ENCODE measurements at places on chromosomes 11 and 22. TPM values are rescaled to one million over a fixed set of nuclear protein-coding genes. Genes with fewer than 3 reads are reported as not detected.

The IL18BP gene
- 6.6 TPM for polyA plus RNA-seq

The POU2F3 gene
- polyA plus RNA-seq: 0.58 TPM

GRCh38 chr11:121449626-121450025, 2.5 kb upstream of the SORL1 start:
- DNase-seq: no peak

GRCh38 chr11:73393479-73394415, 17.5 kb downstream of the RELT start:
- DNase-seq: peak; percentile 83

DNA sequence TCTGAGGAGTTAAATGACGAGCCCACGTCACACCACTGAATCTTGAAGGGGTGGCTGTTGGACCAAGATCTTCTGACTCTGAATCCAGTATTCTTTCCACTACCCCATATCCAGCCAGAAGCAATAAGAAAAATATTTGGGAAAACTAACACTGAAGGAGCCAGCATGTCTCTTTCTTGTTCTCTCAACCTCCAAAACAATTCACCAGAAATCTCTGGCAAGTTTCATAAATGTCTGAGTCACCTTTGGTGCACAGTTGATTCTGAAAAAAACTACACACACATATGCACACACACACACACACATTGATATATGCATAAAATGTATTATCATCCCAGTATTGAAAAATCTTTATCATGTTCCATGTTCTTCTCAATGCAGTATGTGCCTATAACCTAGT, 104.3 kb upstream of the BLID start:
- no peak for DNase-seq

- peak; percentile 38 for DNase-seq
Observed at GRCh38 chr11:65781152-65781961, 581 bp upstream of the AP5B1 start.

DNA sequence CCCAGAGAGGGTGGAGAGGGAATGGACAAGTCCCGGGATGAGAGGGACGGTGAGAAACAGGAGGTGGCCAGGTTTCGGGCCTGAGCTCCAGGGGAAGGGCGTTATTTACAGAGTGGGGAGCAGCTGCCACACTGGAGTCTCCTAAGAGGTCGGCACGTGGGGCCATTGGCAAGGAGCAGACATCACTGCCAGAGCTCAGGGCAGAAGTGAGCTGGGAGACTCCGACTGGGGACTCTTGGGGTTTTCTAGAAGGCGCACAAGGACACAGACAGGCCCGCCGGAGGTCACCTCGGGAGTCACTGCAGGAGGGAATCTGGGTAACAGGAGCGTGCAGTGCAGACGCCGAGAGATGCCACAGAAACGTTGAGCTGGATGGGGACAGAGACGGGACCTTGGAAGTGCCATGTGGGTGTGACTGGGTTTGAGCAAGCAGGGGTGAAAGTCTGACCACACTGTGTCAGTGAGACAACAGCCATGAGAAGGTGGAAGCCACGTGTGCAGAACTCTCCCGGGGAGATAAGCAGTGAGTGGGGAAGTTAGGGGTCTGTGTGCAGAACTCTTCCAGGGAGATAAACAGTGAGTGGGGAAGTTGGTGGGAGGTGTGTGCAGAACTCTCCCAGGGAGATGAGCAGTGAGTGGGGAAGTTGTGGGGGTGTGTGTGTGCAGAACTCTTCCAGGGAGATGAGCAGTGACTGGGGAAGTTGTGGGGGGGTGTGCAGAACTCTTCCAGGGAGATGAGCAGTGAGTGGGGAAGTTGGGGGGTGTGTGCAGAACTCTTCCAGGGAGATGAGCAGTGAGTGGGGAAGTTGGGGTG, 187.5 kb downstream of the SHANK2 start:
- DNase-seq: no peak

- DNase-seq: no peak
Observed at GRCh38 chr11:2188745-2189144, 17.1 kb upstream of the TH start.

- no peak for DNase-seq
Observed at GRCh38 chr22:37165940-37166674, 16.4 kb upstream of the IL2RB start.

DNA sequence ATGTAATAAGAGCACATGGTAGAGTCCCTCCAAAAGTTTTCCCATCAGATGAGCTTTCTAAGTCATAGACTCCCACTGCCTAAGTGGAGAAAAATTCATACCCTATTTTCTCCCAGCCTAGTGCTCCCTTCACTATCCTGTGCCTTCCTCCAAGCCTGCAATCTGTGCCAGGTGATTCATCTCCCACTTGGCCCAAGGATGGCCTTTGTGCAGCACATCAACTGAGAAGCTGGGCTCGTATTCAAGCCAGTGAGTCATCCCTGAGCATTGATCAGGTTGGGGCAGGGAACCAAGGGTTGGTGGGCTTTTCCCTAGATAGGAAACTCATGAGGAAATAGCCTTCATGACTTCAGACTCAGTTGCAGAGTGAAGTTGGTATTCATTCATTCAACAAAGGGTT, 64.6 kb downstream of the PANX1 start:
- no peak for DNase-seq

DNA sequence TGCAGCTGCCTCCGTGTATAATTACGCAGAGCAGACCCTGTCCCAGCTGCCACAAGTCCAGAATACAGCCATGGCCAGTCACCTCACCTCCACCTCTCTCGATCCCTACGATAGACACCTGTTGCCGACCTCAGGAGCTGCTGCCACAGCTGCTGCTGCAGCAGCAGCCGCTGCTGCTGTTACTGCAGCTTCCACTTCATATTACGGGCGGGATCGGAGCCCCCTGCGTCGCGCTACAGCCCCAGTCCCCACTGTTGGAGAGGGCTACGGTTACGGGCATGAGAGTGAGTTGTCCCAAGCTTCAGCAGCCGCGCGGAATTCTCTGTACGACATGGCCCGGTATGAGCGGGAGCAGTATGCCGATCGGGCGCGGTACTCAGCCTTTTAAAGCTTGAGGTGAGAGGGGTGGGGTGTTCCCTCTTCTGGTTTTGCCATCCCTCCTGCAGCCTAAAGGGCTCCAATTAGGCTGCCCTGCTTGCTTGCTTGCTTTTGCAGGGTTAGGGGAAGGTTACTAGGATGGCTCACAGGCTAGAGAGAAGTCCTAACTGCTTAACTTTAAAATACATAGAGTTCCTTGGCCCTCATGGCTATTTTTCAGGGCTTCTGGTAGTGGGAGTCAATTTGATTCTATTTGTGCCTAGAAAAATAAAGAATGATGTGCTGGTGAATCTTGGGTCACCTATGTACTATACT, 5.4 kb downstream of the RBM4 start:
- DNase-seq: no peak

DNA sequence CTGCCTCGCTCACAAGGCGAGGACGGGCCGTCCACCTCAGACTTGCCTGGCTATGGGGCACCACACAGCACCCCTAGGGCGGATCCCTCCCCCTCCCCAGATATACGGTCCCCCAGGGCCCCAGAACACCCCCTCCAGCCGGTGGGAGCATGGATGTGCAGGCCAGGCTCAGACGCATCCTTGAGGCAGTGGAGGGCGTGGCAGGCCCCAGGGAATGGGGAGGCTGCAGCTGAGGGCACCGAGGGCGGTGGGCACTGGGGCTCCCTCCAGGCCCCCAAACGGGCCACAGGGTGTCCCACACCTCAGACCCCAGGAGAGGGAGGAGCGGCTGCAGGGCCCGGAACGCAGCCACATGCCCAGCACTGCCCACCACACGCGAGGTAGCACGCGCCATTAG, 12.1 kb downstream of the TTLL8 start:
- no peak for DNase-seq

DNA sequence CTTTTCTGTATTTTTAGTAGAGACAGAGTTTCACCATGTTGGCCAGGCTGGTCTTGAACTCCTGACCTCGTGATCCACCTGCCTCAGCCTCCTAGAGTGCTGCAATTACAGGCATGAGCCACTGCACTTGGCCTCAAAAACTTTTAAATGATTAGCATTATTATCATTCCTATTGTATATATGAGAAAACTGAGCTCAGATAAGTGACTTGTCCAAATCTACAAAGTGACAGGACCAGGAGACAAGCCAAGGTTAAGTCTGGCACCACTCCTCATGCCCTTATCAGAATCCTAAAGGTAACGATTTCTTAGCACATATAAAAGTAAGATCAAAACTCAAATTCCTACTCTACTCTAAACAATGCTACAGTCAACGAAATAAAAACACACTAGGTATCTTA, 32.2 kb upstream of the CHRNA10 start:
- DNase-seq: no peak

- DNase-seq: no peak
Observed at GRCh38 chr11:101706541-101706940, 122.7 kb upstream of the TRPC6 start.

The SOX6 gene
- polyA plus RNA-seq: 3.3 TPM

The IGSF22 gene
- not detected for polyA plus RNA-seq

DNA sequence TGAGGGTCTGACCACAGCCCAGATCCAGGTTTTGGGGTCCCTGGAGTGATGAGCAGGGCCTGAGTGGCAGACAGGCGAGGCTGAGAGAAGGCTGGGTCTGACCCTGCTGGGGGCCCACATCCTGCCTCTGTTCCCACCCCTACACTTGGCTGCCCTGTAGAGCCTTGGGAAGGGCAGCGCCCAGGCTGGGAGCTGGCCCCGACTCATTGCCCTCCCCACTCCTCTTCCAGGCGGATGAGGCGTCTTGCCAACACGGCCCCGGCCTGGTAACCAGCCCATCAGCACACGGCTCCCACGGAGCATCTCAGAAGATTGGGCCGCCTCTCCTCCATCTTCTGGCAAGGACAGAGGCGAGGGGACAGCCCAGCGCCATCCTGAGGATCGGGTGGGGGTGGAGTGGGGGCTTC, 4.9 kb downstream of the DERL3 start:
- DNase-seq: no peak

- DNase-seq: peak; percentile 72
Observed at GRCh38 chr11:102007567-102008437, 39.4 kb upstream of the CFAP300 start.

DNA sequence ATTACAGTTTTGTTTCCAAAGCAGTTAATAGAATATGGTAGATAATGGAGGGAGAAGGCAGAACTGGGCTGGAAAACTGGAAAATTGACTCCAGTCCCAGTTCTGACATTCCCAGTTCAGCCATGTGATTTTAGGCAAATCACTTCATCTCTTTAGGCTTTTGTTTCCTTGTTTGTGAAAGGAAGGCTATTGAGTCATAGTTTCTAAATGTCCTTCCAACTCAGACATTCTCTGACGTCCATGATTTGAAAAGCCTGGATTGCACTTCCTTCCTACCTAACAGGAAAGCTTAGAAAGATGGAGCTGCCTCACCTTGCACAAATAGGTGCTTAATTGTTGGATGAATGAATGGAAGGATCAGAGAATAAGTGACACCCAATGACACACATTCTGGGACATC, 19.8 kb upstream of the GALNT18 start:
- DNase-seq: no peak

The KCNJ11 gene
- 21.1 TPM for polyA plus RNA-seq

The MYEOV gene
- polyA plus RNA-seq: not detected

The DEUP1 gene
- 0.71 TPM for polyA plus RNA-seq

DNA sequence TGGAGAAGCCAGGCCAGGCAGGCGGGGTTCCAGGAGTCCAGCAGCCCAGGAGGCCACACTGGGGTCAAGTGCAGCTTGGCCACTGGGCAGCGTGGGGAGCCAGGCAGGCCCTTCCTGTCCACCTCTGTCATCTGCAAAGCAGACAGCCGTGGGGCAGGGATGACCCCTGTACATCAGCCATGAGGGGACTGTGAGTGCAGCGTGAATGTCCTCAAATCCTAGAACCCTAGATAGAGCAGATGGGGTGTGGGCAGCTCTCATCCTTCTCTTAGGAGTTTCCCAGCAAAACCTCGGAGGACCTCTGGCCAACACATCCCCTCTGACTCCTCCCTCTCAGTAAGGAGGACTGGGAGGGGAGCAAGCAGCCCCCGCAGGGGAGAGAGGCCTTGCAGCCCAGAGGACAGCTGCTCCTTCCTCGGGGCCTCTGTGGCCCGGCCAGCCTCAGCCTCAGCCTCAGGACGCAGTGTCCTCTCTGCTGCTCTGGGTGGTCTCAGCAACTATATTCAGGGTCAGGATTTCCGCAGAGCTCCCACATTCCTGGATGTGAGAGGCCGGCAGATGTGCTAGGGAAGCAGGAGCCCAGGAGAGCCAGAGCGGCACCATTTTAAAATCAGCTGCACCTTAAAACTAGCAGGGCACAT, 820.5 kb downstream of the BRD1 start:
- no peak for DNase-seq

- peak; percentile 36 for DNase-seq
Observed at GRCh38 chr22:36757668-36758211, 18.2 kb downstream of the IFT27 start.

DNA sequence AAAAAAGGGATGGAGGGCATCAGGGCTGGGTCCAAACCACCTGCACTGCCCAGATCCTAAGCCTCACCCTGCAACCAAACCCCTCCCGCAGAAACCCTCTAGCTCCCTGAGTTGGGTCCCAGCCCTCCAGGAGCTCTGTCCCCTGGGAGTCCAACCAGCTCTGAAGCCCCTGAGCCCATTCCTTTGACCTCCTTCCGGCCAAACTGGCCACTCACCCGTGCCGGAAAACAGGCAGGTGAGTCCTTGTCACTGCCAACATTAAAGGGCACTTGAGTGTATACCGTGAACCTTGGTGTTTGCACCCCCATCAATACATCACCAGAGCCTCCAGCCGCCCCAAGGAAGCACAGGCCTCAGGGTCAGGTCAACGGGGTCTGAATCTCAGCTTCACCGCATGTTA, 11.5 kb downstream of the MS4A15 start:
- no peak for DNase-seq

DNA sequence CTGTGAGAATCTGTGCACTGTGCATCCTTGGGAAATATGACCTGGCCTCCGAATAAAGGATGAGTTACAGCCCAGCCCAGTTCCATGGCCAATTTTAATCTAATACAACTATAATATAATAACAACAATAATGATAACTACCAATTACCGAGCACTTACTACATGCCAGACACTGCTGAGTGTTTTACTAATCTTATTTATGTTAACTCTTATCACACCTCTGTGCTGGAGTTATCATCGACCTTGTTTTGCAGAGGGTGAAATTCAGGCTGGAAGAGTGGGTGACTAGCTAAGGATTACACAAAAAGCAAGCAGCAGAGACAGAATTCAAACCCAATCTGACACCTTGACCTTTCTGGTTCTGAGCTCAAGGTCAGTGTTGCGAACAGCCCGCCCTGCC, 83.9 kb downstream of the GALNT18 start:
- DNase-seq: no peak

GRCh38 chr22:31092161-31092560, 11.0 kb downstream of the SMTN start:
- no peak for DNase-seq

Data from brain (organoid and tissue), 16 donors.